ENCODE measurements at places on chromosomes 12 and 14.
A peak's percentile ranks its signal among the peaks of the same experiment; 100 is the strongest.

- DNase-seq = no peak
Measured at GRCh38 chr12:91516695-91517047, 334.1 kb upstream of the DCN start.

DNA sequence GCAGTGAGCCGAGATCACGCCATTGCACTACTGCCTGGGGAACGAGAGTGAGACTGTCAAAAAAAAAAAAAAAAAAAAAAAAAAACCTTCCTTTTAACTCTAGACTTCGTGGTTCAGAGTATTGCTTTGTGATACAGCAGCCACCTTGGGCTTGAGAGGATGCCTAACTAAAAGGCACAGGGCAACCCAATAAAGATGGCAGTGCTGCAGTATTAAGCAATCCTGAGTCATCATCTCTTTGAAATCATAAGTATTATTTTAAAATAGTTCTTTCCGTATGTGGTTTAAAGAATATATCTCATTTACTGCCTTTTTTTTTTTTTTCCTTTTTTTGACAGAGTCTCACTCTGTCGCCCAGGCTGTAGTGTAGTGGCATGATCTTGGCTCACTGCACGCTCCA lies 116.1 kb downstream of the PLEKHA5 start:
- DNase-seq = no peak

GRCh38 chr14:35558680-35559079 lies 24.7 kb downstream of the INSM2 start:
- DNase-seq = no peak

DNA sequence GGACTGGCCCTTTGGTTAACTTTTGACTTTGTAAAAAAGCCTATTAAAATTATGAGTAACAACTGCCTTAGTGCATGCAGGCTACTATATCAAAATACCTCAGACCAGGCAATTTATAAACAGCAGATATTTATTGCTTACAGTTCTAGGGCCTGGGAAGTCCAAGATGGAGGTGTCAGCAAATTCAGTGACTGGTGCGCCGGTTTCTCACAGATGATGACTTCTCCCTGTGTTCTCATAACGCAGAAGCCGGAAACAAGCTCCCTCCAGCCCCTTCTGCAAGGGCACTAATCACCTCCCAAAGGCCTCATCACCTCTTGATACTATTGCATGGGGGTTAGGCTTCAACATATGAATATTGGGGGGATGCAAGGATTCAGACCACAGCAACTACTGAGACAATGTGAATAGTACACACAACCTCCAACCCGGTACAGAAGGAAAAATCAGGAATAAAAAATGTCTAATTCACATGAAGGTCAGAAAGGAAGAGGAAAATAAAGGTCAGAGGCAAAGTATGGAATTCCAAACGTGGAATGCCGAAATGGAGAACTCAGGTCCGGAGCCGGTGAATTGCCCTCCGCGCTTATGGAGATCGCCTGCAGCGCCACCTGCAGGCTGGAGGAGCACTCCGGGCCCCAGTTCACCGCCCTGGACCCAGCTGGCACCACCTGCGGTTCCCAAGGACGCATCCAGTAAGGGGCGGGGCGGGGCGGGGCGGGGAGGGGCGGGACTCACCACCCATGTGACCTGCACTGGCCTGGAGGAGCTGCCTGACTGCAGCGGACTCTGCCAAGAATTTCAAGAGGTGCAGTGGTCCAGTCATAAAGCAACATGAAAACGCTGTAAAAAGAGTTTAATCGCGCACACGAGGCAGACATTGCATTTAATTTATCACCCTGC lies 203.4 kb downstream of the KIF26A start:
- DNase-seq = peak; percentile 24

GRCh38 chr12:130422676-130423075 lies 85.0 kb downstream of the PIWIL1 start:
- no peak for DNase-seq

DNA sequence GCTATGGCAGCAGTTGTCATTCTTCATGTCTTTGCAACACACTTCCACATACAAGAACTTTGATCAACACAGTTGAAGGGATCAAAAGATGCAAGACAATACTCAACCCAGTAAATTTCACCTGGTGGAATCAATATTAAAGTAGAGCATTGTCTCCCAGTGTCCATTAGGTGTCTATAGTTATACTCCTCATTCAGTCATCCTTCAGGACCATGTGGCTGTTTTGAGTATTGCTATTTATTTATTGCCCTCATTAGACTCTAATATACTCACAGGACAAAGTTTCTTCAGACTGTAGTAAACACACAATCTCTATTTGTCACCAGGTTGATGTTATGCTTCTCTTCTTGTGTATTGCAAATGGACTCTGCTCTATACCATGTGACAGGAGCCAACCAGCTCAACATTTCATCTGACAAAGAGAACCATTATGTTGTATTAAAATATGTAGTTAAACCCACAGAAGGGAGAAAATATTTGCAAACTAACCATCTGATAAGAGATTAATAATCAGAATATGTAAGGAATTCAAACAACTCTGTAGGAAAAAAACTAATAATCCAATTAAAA lies 146.6 kb downstream of the TGFB3 start:
- DNase-seq = no peak

DNA sequence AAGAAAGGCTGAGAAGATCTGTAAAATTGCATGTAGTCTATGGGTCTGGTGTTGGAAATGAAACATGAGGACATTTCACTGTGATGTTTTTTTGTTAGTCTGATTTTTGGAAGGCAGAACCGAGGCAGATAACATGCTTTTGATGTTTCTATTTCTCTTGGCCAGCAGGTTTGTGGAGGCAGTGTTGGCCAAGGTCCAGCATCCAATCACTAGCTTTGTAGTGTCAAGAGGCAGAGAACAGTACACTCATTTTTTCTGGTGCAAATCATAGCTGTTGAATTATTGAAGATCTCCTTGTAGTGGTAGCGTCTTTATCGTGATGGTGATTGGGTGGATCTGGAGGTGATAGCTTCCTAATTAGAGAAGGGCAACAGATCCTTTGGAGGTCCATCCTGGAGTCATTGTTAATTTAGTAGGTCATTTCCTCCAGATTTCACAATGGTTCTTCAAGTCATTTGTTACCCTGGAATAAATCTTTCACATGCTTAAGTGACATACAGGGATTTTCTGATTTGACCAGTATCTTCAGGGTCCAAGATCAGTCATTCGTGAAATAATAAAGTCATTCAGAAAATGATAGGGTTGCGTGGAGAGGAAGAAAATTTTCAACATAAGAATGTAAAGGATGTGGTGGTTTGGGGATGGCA lies 252.4 kb upstream of the CPNE8 start:
- DNase-seq = peak; percentile 25

GRCh38 chr12:55116152-55116551 lies 10.1 kb upstream of the OR9K2 start:
- DNase-seq = no peak

DNA sequence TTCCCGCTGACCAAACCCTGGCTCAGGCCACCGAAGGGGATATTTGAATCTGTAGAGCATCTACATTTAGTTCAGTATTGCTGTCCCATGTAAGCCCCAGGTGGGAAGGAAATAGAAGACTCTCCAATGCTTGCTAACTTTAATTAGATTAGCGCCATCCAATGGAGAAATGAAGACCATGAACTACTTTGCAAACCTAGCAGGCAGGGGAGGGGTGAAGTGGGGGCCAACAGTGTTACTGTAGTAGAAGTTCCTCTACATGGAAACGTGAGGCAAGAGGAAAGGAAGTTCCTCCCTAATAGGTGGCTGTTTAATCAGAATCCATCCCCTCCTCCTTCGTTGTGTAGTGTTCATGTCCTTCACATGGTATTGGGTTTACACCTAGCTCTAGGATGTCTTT lies 9.3 kb upstream of the DENND5B start:
- DNase-seq = no peak

GRCh38 chr12:18576104-18576626 lies 161.6 kb downstream of the PLCZ1 start:
- DNase-seq = no peak

- DNase-seq = peak; percentile 26
Measured at GRCh38 chr12:132827763-132828703, 636 bp downstream of the GOLGA3 start.

DNA sequence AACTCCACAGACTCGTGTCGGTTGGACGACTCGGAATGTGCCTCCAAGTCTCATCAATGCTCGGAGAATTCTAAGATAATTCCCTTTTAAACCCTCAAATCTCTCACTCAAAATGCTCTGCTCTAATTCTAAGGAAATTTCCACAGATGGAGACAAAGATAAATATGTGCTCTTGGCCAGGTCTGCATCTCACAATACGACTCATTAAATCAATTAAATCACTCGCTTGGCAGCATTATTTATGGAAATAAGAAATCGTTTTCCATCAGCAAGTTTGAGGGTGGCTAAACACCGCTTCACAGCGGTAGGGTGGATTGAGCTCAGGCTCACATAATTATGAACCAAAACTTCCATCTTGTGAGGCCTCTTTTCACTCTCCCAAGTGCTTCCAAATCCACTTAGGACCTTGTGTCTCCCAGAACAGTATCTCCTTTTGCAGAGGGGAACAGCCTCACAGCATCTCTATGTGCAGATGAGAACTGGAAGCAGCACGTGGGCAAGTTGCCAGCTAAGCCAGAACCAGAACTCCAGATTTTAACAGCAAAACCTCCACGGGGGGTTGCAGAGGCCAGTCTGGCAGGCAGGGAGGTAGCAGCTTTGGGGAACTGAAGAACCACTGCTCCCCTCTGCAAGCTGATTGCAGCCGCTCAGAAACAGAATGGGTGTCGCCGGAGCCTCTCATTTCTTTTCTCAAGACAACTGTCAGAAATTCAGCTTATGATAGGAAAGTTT lies 43.8 kb downstream of the RIMBP2 start:
- DNase-seq = no peak

- no peak for DNase-seq
Measured at GRCh38 chr12:57738661-57739237, at the start of gene AGAP2. Gene AGAP2, minus strand, starts transcription at chr12:57738742. Its CDS starts 496 bp downstream, at chr12:57738246.

- DNase-seq = peak; percentile 57
Measured at GRCh38 chr12:87953256-87953860, 75.8 kb downstream of the C12orf50 start.

- no peak for DNase-seq
Measured at GRCh38 chr14:37082449-37082848, 90.0 kb downstream of the SLC25A21 start.

DNA sequence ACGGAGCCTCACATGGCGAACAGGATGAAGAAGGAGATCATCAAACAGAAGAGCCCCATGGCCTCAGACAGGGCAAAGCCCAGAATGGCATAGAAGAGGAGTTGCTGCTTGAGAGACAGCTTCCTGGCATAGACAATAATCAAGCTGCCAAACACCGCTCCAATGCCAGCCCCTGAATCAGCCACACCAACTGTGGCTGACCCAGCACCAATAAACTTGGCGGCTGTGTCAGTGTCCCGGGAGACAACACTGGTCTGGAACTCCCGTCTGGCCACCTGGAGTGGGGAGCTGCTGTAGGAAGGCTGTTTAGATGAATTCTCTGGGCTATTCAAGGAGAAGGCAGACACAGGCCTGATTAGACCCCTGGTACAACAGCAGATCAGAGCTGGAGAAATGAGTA lies 100.1 kb downstream of the HEATR5A start:
- no peak for DNase-seq

- DNase-seq = no peak
Measured at GRCh38 chr12:124684496-124684895, 117.1 kb upstream of the NCOR2 start.

Data from umbilical cord (tissue), 2 donors.